ENCODE measurements at places on chromosomes 16 and 17.

DNA sequence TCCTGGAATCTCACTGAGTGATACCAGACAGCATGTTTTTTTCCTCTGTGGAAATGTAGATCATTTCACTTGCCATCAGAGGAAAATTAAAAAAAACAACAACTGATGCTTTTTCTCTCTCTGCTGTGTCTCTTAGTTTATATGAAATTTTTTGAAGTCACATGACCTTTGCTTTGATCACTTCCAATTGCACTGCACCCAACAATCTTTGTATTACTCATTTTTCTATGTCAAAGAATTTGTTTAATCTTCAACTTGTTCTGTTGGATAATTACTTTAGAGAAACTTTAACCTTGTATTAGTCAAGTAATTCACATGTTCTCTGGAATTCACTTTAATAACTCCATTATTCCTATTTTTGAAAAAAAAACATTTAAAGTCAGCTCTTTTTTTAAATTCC, 1452.7 kb upstream of the CDH8 start:
- DNase-seq = no peak

DNA sequence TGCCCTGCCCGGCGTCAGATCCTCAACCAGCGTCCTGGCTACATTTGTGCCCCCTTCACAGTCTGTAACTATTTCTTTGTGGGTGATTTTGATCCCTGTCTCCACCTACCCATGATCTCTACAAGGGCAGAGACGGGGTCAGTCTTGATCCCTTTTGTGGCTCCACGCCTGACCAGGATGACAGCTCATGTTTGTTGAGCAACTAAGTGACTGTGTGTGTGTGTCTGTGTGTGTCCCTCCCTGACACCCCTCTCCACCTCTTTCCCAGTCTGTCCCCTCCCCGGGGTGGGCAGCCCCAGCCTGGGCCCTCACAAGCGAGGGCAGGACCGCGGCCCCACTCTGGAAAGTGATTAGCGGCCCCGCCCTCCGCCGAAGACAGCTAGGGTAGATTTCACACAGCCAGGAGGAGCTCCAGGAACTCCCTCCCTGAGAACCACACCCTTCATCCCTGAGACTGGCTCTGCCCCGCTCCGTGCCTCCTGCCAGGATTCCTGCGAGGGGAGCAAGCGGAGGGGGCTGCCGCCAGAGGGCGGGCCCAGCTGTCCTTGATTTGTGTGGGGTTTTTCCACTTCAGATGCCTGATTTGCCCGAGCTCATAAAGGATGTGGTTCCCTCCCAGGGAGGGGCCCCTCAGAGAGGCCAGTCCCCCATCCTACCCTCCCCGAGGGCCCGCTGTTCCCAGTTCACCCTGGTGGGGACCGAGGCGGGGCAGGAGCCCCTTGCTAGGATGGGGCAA, 5.3 kb upstream of the HS3ST6 start:
- DNase-seq = no peak

DNA sequence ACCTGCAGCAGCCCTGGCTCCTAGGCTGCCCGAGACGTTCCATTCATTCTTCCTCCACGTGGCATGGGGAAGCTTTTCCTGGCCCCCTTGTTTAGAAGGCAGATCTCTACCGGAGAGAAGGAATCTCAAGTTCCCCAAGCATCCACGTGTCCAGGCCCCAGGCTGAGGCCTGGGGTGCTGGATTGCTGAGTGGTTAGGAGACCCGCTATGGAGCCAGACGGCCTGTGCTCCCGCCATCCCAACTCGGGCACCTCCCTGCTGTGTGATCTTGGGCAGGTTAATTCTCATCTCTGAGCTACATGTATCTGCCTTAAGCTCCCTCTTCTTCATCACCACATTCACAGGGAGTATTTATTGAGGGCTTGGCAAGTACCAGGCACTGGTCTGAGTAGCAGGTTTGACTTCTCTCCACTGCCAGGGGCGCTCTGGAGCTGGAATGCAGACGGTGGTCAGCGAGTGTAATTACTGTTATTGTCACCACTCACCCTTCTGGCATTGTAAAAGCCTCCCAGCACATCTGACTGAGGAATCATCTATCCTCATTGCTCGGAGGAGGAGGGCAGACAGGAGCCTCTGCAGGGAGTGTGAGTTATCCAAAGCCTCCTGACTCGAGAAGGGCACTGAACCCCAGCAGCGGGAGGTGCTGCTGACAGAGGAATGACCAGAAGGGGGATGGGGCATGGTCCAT, 1.1 kb upstream of the ADGRG1 start:
- DNase-seq = no peak

DNA sequence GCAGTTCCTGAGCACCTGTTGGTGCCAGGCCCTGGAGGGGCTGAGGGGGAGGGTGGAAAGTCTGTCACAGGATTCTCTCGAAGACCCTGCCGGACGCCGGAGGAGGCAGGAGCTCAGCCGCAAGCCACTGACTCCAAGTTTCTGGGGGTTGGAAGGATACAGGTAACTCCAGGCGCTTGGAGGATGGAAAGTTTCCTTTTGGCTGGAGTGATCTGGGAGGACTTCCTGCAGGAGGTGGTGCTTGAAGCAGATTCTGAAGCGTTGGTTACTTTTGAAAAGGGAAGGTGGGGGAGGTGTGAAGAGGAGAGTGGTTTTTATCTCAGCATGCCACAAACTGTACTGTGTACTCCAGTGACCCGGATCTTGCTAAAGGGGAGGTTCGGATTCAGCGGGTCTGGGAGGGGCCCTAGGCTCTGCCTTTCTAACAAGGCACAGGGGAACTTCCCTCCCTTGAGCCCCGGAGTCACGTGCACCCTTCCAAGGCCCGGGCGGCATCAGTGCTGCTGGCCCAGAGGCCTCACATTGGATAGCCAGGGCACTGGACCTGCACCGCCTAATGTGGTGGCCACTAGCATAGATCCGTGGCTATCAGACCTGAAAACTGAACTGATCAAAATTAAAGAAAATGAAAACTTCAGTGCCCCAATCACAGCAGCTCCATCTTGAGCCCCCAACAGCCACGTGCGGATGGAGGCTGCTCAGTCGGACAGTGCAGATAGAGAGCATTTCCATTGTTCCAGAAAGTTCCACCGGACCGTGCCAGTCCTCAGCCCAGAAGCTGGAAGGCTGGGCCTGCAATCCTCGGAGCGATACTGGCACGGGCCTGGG, 42.2 kb upstream of the GSE1 start:
- DNase-seq = no peak

DNA sequence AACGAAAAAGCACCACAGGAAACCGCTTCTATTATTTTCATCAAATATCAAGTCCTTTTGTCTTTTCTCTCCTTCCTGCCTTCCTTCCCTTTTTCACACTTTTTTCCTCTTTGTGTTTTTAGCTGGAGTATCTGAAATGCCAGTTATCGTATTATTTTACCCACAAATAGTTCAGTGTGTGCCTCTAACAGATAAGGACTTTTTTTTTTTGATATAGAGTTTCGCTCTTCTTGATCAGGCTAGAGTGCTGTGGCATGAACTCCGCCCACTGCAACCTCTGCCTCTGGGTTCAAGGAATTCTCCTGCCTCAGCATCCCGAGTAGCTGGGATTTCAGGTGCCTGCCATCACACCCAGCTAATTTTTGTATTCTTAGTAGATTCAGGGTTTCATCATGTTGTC, 10.7 kb downstream of the DNAAF1 start:
- no peak for DNase-seq

GRCh38 chr17:32536736-32537643, 50.2 kb downstream of the CDK5R1 start:
- no peak for DNase-seq

GRCh38 chr16:61730997-61731396, 305.2 kb downstream of the CDH8 start:
- DNase-seq = no peak
